Stimulated activated CD4-positive, alpha-beta T cell treated with anti-CD3 and anti-CD28 coated beads, Interleukin-1b, Interleukin-23, amount 100 ng/mL, for 4 hours (primary cell): ENCODE measurements at places on chromosomes 7 and 10.
A peak's percentile ranks its signal among the peaks of the same experiment; 100 is the strongest.

DNA sequence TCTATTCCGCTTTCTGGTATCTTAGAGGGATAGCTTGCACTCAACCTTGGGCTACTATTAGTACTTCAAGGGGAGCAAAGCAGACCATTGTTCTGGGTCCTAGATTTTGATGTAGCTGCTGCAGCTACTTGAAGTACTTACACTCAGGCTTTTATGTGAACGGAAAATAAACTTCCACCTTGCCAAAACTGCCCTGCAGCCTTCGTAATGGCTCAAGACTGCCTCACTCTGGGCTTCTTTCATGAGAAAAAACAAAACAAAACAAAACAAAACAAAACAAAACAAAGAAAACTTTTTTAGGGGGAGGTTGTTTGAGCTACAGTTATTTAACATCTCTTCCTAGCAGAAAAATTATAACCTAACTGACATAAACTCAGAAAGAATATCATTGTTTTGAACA lies 19.4 kb upstream of the EPHB6 start:
- DNase-seq = no peak

DNA sequence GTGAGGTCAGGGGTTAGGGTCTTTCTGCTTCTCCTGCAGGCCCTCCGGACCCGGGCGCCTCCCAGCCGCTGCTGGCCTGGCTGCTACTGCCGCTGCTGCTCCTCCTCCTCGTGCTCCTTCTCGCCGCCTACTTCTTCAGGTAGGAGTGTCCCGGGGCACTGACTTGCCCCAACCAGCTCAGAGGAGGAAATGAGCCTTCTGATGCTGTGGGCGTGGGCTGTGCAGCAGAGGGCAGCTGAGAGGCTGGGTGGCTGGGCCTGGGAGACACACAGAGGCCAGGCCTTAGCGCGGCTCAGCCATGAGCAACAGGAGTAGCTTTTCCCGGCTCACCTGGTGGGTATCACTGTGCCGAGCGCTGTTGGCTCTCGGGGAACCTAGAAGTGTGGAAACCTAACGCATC lies 78.9 kb downstream of the MKI67 start:
- peak; percentile 71 for DNase-seq

DNA sequence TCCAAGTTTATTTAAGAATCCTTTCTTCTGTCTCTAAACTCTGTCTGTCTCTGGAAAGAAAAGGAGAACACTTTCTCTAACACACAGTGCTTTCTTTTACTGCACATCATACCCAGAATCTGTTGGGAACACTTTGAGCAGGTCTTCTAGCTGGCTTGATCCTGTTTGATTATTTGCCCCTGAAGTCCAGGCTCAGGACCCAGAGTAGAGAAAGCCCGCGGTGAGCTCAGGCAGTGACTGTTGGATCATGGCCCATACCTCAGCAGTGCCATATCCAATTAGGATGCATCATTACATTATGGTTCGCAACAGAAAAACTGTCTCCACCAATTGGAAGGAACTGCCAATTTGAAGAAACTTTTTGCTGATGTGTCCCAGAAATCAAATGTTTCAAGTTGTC lies 51.4 kb downstream of the ATOH7 start:
- no peak for DNase-seq

GRCh38 chr10:132111121-132111731 lies 45.5 kb downstream of the JAKMIP3 start:
- no peak for DNase-seq

DNA sequence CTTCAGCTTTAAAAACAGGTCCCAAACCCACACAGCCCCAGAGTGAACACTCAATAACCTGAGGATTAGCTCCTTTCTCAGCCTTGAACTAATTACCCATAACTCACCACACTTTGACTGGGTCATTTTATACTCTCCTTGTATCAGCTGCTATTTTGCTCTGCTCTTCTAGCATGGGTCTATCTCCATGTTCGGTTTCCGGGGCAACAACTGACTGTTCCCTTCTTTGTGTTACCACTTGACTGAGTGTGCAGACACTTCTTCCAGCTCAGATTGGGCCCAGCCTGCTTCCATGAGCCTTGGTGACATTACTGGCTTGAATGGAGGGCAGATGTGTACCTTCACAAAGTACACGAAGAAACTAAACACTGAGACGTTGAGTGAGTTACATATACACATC lies 31.5 kb upstream of the PRPS1L1 start:
- no peak for DNase-seq

DNA sequence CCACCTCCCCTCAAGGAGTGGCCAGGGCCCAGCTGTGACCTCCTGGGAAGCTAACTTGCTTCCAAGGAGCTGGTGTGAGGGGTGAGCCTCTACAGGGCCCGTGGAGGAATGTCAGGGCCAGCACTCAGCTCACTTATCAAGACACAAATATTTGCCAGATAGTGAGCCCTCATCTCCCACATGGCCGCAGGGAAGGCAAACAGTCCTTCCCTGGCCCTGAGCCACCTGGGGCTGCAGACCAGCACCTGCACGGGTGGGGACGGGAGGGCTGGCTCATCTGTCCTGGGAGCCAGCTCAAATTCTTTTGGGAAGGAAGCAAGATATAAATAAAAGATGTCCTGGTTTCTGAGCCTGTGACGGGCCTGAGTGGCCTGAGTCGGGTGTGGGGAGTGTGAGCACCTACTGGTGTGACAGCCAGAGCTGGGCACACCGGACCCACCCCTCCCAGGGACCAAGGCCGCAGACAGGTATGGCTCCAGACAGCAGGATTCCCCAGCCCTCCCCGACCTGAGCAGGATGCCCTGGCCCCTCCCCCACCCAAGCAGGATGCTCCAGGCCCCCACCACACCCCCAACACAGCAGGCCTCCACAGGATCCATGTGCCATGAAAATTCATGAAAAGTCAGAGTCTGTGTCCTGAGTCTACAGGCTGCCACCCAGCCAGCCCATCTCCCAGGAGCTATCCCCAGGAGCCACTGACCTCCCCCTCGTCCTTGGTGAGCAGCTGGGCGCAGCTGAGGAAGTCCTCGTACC lies 148.0 kb downstream of the MAPK8 start:
- DNase-seq = no peak

GRCh38 chr10:122282253-122282671 lies 11.2 kb downstream of the BTBD16 start:
- no peak for DNase-seq

- no peak for DNase-seq
Measured at GRCh38 chr10:72567889-72568640, 57.8 kb downstream of the MICU1 start.

DNA sequence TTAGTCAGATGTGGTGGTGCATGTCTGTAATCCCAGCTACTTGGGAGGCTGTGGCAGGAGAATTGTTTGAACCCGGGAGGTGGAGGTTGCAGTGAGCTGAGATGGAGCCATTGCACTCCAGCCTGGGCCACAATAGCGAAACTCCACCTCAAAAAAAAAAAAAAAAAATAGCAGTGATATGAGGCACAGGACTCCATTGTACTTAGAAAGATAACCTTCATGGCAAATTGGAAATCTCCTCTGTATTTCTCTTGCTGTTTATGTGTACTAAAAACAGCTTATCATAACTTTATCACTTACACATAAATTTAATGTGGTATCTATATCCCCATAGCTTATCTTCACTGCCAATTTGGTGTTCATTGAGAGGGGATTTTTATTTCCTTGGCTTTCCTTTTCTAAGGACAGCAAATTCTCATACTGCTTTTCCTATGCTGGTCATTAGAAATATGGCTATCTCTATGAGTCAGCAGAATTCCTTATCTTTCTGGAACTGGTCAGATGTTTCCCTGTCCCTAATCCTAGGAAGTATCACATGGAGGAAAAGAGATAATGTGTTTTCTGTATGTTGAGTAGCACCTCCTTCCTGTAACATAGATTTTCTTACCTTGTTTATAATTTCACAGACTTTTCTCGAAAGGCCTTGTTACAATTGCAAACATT lies 40.6 kb upstream of the ZEB1 start:
- DNase-seq = no peak

- no peak for DNase-seq
Measured at GRCh38 chr7:25553580-25554291, 325.4 kb upstream of the NPVF start.

DNA sequence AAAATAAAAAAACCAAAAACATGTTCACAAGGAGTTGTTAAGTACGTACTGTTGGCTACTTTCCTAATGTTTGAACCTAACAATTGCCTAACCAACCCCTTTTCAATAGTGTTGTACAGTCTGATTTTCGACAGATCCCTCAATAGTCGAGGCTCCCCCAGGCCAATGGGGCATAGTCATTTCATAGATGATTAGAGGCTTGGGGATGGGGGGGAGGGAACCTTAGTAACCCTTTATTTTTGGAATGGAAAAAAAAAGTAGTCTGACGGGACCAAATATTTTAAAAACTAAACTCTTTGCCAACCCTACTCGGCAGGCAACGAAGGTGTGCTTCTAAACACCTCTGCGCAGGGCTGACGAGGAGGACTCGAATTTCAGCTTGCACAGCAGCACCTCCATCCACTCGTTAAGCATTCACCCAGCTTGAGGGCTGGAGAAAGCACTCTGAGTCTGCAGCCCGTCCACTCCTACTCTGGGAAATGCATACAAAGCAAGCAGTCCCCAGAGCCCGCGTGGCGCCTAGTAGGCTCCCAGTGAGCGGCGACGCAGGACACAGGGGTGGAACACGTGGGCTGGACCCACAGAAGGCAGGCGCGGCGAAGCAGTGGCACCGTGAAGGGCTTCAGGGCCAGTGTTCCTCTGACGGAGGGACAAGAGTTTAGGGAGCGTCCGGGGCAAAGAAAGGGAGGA lies 899 bp downstream of the PUS7 start:
- DNase-seq = peak; percentile 42

DNA sequence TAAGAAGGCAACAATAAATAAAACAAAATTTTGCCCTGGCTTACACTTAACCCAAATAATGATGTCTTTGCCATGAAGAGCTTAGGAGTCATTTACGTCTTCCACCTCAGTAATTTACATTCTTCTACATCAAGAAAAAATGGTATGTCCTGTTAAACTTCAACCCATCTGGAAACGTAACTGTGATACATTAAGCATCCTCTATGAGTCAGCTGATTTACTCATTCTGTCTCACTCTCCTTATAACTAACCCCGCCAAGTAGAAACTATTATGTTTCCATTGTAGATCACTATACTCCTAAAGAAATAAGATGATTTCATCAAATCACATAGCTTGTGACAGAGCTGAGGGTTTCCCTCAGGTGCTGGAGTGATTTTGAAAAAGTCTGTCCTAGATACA lies 330.7 kb downstream of the CDC14C start:
- DNase-seq = no peak

GRCh38 chr10:1324903-1325302 lies 268.7 kb downstream of the WDR37 start:
- DNase-seq = no peak

DNA sequence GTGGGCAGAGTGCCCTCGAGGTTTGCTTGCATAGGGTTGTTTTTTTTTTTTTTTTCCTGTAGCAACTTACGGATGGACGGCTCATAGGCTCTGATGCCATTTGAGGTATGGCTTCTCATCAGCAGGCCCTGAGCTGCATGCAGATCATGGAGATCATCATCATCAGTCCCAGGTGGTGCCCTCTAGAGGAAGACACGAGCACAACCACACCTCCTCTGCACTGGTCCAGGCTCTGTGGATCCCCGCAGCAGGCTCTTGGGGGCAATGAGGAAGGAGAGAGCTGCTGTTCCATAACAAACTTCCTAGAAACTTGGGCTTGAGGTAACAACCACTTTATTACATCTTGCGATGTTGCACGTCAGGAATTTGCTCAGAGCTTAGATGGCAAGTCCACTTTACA lies 132.7 kb upstream of the CXCL12 start:
- no peak for DNase-seq

DNA sequence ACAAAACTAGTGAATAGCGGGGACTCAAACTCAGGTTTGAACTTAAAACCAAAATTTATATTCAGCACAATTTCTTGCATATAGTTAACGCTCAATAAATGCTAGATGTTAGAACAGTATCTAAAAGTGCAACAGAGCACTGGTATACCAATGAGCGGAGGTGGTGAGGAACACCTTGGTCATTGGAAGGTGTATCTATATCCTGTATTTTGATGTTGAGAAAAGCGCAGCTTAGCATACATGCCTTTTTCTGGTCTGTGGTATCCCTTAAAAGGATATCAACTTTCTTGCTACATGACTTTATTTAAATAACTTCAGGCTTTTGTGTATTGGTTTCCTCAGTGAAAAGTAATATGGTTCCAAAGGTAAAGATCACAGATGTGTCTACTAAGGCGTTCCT lies 33.3 kb upstream of the DNAJB12 start:
- DNase-seq = no peak

DNA sequence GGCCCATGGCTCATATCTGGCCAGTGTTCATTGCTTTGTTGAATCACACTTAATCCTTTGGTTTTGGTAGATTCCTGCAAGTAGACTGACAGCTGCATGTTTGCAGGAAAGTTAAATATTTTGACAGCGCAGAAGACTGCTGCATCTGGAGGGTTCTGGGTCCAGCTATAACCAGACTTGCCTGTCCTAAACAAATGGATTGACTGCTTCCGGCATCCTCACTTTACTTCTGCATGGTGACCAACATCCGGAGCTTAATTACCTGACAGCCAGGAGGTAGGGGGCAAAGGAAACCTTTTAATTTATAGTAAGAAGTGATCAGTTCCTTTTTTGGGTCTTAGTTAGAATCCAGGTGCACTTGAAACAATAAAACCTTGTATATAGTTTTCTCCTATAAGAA lies 263.3 kb downstream of the SNX10 start:
- DNase-seq = no peak

GRCh38 chr10:12960941-12961340 lies 40.6 kb downstream of the CCDC3 start:
- no peak for DNase-seq

GRCh38 chr7:29457565-29458011 lies 106.0 kb upstream of the PRR15 start:
- DNase-seq = no peak

DNA sequence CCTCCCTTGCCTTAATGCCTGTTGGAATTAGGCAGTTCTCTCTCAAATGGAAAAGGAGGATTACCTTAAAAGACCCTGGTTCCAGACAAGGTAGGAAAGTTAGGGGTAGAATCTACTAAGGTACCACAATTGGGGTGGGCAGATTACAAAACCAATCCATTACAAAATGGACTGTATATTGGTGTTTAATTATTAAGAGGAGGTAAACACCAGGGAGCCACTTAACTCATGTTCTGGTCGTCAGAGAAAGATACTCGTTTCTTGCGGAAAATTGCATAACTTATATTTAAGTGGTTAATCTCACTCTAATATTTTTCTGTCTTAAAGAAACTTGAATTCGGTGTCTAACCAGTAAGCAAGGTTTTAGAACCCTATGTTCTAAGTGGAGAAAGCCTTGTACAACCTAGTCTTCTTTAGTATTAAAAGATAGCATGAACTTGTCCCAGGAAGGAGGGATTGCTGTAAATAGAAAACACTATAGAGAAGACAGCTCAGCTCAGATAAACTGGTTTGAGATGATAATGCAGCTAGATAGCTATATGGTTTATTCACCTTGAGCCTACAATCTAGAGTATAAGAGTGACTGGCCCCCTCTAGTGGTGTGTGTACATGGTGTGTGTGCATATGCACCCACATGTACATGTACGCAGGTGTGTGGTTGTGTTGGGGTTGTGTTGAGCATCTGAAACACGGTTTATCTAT lies 58.0 kb upstream of the STRIP2 start:
- peak; percentile 23 for DNase-seq

- no peak for DNase-seq
Measured at GRCh38 chr10:1432161-1432560, 305.2 kb downstream of the ADARB2 start.
